ENCODE measurements at places on chromosomes 4 and X.

- no peak for DNase-seq
Observed at GRCh38 chrX:150326541-150327247, 36.4 kb upstream of the MAMLD1 start.

DNA sequence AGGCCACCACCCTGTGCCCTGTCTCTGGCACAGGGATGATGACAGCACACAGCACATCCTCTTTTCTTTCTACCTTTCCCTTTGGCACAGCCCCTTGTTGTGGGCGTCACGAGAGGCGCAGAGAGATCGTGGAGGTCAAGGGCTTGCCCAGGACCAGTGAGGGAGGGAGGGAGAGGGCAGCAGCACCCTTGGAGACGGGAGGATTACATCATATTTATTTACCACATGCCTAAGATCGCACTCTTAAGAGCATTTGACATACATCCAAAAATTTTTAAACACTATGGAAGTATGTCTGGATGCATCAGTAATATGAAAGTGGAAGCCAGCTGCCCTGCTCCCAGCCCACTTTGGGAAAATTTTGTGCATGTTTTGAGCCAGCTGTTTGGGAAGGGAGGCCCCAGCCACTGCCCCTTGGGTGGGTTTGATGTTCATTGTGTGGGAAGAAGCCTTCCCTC is 12.7 kb downstream of the WFS1 start:
- no peak for DNase-seq

DNA sequence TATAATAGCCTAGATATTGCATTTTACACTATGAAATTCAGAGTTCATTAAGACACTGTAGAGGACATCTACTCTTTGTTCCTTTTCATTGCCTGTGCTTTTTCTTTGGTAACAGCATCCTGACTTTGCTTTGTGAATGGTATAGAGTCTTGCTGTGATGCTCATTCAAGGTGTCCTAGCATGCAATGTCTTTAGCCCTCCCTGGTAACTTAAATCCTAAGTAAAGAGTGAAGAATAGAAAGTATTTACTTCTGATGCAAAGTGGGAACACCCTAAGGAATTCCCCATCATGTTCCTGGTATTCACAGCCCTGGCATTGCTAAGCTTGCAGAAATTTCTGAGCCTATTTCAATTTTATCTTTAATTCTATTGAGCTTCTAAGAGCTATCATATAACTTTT is 400.1 kb downstream of the FAT4 start:
- DNase-seq = no peak

GRCh38 chrX:133776072-133776471 is 209.3 kb downstream of the GPC3 start:
- DNase-seq = peak; percentile 8

DNA sequence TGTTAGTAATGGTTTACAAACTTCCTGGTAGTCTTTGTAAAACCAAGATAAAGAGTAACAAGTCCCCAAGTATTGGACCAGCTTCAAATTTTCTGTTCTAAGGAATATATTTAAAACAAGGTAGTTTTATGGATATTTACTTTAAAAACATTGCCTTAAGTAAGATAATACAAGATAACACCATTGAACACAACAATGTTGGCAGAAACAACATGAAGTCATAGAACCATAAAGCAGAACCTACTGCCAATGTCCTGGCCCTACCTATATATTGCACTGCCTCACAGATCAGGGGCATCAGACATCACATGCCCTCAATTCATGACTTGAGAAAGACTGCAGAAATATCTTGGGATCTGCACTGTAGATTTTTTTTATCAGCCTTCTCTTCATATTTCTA is 1176.2 kb downstream of the PCDH7 start:
- no peak for DNase-seq

- no peak for DNase-seq
Observed at GRCh38 chrX:114462266-114462665, 121.6 kb upstream of the HTR2C start.

DNA sequence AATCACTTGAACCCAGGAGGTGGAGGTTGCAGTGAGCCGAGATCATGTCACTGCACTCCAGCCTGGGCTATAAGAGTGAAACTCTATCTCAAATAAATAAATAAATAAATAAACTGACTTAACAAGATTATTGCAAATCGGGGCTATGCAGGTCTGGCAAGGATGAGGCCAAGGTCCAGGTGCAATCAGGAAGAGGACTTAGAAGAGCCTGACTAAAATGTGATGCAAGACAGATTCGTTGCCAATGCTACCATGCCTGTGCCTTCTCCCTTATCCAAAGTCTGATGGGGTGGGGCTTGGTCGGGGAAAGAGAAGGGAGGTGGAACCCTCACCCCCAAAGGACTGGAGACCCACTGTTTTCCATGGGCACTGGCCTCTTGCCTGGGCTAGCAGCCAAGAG is 14.7 kb downstream of the ZCCHC13 start:
- no peak for DNase-seq

- no peak for DNase-seq
Observed at GRCh38 chr4:101158134-101158482, 189.2 kb downstream of the PPP3CA start.

- DNase-seq = no peak
Observed at GRCh38 chr4:3334316-3334715, 41.5 kb downstream of the RGS12 start.

DNA sequence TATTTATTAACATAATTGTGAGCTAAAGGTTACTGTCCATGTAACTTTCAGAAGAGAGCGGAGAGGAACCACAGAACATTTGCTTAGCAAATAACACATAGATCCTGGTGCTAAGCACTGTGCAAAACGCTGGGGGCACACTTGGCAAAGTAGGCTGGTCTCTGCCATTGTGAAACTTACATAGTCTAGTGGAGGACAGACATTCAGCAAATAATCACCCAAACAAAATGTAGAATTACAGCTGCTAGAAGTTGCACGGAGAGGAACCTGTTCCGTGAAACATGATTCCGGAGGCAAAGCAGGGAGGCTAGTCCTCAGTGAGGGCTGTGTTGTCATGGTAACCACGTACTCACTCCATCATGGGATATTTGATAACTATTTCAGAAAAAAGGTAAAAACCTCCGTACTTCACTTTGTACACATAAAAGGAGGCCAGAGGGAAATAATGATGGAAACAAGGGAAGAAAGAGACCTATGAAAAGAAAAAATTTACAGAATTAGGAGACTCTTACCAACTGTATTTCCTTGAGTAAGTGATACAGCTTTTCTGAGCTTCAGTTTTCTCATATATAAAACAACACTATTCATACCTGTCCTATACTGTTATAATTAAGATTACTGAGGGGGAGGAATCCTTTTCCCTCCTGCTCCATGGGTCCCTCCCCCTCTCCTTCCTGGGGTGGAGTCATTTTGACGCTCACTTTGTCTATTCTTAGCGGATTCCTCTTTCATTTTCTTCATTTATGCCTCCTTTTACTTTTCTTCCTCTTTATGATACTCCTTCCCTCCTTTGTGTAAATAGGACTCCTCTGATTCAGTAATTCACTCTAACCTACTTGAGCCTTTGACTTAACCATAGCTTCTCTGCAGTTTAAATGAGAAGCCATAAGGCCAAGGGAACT is 825 bp upstream of the RASGEF1B start:
- DNase-seq = no peak

DNA sequence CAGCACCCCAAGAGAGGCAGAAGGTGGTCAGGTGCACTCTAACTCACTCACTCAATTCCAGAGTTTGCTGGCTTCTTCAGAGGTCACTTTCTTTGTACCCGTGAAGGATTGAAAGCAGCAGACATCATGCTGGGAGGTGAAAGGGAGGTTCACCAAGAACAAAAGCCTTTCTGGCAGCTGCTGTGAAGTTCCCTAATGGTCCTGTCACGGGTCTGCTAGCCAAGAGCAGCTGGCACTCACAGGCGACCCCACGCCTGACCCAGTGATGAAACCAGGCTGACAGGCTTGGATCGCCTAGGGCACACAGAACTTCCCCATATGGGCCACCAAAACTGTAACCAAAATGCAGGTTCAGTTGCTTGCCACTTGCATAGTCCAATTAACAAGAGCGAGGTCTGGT is 11.8 kb downstream of the NUDT11 start:
- DNase-seq = no peak

GRCh38 chrX:134761788-134762187 is 103.5 kb upstream of the PLAC1 start:
- DNase-seq = no peak
